ENCODE measurements at places on chromosomes 6 and 20.

GRCh38 chr6:158665332-158665731 lies 15.5 kb downstream of the SYTL3 start:
- DNase-seq: no peak

DNA sequence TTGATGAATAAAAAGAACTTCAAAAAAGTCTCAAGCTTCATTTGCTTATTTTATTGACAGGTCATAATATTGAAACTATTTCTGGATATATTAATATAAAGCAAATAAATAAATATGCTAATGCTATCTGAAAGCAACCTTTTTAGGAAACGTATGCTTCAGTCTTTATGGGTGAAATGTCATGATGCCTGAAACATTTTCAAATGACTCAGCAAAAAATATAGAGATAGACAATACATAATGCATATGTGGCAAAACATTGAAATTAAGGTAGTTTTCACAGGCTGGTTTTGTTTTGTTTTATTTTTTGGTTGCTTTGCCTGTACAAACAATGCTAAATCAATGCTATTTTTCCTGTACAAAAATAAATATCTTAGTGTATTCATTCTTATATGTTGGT lies 194.4 kb upstream of the PLCB4 start:
- DNase-seq: no peak

- no peak for DNase-seq
Observed at GRCh38 chr6:5132731-5133130, 47.6 kb downstream of the PPP1R3G start.

- no peak for DNase-seq
Observed at GRCh38 chr6:109255087-109255486, 127.2 kb downstream of the CD164 start.
